Activated CD4-positive, alpha-beta T cell treated with anti-CD3 and anti-CD28 coated beads, Interleukin-2, amount 50 U/mL, for 4 hours (primary cell): ENCODE measurements at places on chromosomes 12 and 14.

GRCh38 chr12:16606201-16606849 lies 363 bp upstream of the LMO3 start:
- no peak for DNase-seq

DNA sequence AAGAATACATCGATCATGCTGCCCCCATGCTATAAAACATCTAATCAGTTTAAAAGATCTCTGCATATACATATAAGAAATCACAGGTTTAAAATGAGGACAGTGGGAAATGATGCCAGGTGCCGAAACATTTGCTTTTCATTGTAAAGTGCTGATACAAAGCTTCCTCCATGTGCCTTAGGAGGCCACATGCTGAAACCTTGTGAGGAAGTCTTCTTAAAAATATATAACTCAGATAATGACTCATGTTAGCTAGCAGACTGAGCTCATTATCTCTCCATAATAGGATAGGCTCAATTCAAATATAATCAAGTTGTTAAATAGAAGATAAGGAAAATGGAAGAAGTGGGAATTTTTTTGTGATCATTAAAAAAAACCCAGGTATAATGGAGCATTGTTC lies 65.9 kb downstream of the RFX4 start:
- DNase-seq, result no peak

- DNase-seq, result no peak
Measured at GRCh38 chr14:22390824-22391461, 198.1 kb downstream of the DAD1 start.

DNA sequence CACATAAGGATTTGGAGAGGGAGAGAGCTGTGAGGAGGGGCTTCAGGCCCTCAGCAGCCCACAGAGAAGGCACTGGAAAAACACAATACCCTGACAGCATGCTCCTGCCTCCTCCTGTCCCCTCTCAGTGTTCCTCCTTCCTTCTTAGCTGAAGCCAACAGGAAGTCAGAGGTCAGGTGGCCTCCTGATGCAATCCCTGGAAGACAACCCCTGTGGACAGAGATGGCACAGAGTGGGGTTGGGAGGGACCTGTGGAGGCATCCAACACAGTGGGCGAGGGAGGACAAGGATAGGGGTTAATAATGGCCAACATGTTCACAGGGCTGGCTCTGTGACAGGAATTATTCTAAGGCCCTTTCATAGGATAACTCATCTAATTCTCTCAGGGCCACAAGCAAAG lies 15.4 kb upstream of the IFI27L2 start:
- DNase-seq, result no peak

DNA sequence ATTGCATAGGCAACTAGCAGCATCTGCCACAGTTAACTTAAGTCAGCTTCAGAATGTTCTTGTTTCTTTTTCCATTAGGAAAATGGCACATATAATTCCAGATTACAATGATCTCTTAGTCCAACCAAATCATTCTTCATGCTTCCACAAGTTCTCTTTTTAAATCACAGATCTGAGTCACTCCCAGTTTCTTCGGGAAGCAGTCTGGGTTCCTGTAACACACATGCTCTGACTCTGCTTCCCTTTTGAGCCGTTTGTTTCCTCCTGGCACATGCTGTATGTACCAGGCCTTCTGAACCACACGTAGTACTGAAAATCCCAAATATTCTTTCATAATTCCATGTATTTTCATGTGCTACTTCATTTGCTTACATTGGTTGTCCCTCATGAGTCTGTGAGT lies 388.8 kb upstream of the PDE3A start:
- DNase-seq, result no peak

- no peak for DNase-seq
Measured at GRCh38 chr12:111454716-111455447, 49.2 kb downstream of the SH2B3 start.

- no peak for DNase-seq
Measured at GRCh38 chr12:95626854-95627253, 75.6 kb upstream of the USP44 start.

GRCh38 chr14:71478542-71478941 lies 453.7 kb upstream of the RGS6 start:
- DNase-seq, result no peak

DNA sequence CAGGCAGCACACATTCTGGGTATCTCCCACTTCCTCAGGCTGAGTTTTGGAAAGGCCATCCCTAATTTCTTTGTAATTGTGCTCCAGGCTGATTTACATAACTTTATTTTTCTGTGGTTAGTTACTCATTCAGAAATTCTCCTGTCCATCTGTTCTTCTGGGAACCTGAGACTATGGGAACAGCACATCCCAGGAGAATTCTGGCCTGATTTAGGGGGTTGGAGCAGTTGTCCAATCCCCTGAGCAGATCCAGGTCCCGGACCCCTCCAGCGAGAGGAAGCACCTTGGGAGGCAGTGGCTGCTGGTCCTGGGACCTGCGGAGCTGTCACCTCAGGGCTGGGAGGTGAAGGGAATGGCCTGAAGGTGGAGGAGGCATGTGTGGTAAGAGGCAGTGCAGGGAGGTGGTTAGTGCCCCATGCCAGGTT lies 40.4 kb downstream of the TSPAN9 start:
- no peak for DNase-seq

GRCh38 chr14:64407329-64407728 lies 19.2 kb downstream of the MTHFD1 start:
- DNase-seq, result no peak

DNA sequence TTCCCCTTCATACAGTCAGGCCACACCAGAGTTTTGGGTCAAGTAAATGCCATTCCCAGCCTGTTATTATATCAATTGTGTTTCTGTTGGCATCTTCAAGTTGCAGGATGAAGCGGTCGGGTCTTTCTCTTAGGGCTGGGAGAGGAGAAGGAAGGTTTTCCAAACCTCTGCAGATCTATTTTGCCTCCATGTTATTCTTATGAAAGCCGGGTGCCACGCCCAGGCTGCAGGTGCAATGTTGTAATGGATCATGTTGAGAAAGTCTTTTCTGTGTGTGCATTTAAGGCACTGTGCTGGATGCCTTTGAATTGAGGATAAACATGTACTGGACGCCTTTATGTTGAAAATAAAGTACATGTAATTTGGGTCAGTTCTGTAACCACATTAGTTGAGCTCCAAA lies 164.4 kb upstream of the HIF1A start:
- no peak for DNase-seq

GRCh38 chr12:116556964-116557698 lies 2.0 kb upstream of the MAP1LC3B2 start:
- DNase-seq, result no peak

DNA sequence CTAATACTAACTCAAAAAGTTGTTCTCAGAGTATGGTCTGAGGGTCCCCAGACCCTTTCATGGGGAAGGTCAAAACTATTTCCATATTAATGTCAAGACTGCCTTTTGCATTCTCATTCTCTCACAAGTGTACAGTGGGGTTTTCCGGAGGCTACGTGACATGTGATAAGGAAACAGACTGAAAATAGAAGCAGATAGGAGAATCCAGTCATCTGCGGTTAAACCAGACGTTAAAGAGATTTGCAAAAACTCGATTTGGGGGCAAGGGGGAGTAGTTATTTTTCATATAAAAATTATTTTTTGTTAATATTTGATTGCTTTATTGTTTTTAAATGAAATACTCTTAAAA lies 1.0 kb upstream of the NAP1L1 start:
- no peak for DNase-seq

GRCh38 chr12:14076538-14076937 lies 95.1 kb upstream of the GRIN2B start:
- DNase-seq, result no peak
